ENCODE measurements at places on chromosomes 11 and 22.

DNA sequence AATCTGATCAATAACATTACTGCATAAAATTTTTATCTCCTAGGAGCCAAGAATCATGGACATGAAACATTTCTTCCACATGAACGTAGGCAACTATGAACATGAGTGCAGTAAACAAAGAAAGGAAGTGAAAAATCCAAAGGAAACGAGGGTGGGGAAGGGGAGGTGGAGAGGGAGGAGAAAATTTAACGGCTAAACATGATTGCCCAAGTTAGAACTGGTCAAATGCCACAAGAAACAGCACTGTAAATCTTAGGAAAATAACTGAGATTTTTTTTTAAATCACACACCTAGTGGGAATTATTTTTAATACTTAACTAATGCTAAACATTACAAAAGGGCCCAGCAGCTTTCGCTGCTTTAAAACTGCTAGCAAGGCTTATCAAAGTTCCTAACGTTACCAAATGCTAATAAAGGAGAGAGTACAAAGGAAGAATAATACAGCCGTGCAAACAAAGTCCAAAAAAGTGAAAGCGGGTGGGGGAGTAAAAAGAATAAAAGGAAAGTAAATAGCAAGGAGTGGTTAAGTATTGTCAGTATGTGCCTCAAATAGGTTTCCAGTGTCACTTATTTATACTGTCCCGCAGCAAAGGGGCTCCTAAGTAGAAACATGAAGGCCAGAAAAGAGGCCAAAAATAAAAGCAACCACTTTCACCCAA is 13.7 kb downstream of the NARS2 start:
- DNase-seq, result no peak

GRCh38 chr11:17550450-17551346 is 3.6 kb downstream of the OTOG start:
- no peak for DNase-seq

GRCh38 chr11:96474263-96474662 is 84.5 kb downstream of the JRKL start:
- DNase-seq, result no peak

GRCh38 chr11:134142536-134142935 is 73.7 kb downstream of the JAM3 start:
- DNase-seq, result no peak

DNA sequence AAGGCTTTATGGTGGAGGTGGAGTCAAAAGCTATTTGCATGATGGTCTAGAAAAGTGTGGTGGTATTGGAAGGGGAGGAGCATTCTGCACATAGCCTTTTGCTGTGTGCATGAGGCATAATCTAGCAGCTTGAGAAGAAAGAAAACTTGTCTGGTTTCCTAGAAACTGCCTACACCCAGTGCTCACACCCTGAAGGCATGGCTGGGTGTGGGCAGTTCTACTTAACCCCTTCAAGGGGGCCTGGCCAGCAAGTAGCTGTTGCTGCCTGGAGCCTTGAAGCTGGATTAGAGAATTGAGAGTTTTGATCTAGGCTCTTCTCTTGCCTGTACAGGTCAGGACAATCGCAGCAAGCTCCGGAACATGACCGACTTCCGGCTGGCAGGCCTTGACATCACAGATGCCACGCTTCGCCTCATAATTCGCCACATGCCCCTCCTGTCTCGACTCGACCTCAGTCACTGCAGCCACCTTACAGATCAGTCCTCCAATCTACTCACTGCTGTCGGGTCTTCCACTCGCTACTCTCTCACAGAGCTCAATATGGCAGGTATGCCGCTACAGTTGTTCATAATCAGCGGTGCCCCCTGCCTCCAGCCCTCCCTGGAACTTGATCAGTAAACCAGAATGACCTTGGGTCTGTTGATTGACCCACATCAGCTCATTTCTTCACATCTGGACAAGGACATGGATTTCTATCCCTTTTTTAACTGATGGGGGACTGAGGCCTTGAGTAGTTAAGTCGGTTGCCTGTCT is 12.2 kb upstream of the GRK2 start:
- DNase-seq, result no peak

- DNase-seq, result no peak
Measured at GRCh38 chr22:34845391-34845790, 220.6 kb upstream of the ISX start.

DNA sequence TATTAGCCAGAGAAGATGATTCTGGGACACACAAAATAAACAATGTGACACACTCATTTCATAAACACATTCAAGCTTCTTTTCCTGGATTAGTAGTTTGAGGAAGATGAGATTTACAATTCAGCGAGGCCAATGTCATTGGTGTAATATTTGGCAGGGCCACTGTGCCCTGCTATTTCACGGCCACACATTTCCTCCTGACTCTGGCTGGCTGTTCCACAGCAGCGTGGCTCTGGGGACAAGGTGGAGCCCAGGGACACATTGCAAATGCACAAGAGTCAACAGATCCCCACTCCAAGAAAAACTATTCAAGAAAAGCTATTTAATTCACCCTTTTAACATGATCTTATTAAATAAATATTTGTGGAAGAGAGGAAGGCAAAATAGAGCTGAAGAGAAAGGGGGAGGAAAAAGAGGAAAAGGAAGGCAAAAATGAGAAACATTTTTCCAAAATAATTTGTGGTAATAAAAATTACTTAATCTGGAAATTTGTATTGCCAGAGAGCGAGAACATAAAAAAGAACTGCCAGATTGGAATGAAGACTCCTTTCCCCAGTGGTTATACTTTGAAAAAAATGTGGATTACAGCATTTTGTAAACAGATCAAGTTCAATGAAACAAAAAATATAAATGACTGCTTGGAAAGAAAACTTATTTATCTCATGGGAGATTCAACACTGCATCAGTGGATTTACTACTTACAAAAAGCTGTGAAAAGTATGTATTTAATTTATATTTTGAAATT is 27.1 kb downstream of the NXPE2 start:
- DNase-seq, result no peak

GRCh38 chr11:102240502-102240901 is 76.8 kb upstream of the BIRC3 start:
- no peak for DNase-seq

- no peak for DNase-seq
Measured at GRCh38 chr22:19002684-19003038, 66.6 kb upstream of the PRODH start.

DNA sequence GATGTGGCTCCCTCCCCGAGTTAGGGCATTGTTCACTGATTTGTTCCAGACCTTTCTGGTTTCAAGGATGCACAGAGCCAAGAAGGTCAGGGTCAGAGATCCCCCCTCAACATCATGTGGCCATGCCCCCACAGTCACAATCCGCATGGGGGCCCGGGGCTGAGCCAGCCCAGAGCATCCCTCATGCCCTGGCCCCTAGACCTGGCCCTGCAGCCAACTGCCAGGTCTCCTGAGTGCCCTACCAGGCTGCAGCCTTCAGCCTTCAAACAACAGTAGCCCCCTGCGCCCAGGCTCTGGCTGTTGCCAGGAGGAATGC is 142.4 kb downstream of the CRYBB2 start:
- DNase-seq, result no peak

DNA sequence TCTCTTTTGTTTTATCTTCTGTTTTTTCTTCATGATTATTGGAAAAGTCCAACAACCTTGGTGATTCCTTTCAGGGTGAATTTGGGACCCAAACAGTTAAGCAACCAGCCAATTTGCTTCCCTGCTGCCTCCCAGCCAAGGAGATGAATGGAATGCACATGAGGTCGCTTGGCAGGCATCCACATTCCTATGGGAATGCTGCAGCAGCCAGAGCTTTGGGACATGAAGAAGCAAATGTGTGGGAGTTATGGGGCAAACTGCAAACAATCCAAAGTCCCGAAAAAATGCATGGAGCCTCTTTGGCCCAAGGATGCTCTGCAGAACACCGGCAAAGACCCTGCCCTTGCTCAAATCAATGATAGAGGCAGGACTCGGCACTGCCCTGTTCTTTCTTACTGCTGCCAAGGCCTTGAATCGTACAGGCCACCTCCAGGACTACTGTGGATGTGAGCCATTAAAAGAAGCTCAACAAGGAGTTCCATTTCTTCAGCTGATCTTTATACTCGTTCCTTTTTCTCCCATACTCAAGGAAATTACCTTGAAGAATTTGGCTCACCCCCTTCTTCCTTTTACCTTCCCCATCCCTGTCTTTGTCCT is 117.3 kb upstream of the TEAD1 start:
- DNase-seq, result peak; percentile 71

DNA sequence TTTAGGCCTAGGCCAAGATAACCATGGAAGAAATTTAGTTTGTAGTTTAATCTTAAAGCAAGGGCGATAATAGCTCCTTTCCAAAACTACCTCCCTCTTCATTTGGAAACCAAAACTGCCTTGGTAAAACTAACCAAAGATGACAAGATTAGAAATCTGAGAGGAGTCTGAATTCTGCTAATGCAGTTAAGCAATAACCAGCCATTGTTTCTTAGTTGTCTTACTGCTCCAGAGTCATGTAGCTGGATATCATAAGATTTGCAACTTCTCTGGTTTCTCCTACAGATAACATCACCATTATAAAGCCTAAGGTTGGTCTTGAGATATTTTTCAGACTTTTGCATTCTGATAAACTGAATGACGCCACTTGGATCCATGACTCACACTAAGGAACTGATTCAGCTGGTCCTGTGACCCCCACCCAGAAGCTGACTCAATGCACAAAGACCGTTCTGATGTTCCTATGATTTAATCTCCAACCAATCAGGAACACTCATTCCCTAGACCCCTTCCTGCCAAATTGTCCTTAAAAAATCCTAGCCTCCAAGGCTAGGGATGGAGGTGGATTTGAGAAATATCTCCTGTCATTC is 200.8 kb downstream of the LUZP2 start:
- peak; percentile 83 for DNase-seq

DNA sequence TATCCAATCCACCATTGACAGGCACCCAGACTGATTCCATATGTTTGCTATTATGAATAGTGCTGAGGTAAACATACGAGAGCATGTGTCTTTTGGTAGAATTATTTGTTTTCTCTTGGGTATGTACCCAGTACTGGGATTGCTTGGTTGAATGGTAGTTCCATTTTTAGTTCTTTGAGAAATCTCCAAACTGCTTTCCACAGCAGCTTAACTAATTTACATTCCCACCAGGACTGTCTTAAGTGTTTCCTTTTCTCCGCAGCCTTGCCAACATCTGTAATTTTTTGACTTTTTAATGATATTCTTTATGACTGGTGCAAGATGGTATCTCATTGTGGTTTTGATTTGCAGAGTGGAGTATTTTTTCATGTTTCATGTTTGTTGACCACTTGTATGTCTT is 8.3 kb downstream of the FDX1 start:
- no peak for DNase-seq

- no peak for DNase-seq
Measured at GRCh38 chr11:31932879-31933278, 121.8 kb upstream of the PAX6 start.

DNA sequence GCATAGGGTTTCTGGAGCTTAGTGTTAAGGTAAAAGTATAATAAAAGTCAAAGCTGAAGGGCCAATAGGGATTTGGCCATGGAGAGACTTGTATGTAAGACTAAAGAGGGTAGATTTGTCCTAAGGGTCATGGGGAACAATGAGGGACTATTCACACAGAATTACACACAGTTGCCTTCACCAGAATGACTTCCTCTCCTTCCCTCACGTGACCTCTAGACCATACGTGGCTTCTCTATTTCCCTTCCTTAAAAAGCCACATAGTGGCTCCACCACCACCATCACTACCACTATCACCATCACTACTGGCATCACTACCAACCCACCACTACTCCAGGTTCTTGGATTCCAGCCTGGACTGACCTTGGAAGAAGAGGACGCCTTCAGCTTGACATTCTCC is 2.8 kb downstream of the HPX start:
- no peak for DNase-seq

DNA sequence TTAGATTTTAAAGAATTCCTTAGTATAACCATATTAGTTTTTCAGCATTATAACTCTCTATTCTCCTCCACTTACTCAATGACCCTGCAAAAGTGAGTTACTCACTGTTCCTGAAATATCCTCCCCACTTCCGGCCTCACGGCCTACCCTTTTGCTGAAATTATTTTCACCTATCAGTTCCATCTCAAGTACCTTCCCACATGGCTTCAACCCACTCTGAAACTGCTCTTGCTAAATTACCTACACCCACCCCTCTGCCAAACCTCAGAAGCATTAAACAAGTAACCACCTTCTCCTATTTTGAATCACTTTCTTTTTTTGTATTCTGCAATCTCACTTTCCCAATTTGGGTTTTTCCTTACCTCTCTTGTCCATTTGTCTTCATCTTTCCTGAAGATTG is 37.7 kb downstream of the OR5P2 start:
- DNase-seq, result no peak

DNA sequence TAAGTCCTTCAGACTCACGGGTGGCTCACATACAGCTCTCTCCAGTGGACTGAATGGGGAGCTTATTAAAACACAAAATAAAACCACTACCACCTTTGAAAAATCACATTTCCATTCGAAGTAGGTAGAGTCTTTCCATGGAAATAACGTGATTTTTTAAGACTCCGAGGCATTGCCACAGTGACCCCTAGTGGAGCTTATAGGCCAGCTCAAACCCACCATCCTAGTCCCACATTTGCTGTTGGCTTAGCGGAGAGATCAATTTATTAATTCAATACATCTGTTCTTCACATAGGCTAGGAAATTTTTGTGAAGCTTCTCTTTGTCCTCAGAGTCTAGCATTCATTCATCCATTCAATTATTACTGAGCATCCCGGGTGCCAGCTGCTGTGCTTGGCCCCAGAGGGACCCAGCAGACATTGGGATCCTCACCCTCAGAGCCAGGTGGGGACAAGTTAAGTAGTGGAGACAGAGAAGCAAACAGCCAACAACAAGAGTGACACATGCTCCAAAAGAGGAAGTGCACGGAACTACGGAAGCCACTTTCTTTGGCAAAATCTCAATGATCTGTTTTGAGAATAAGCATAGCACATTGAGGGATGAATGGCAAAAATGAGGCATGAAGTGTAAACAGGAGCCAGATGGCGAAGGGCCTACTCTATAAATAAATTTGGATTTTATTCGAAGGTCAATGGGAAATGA is 10.2 kb upstream of the P4HA3 start:
- no peak for DNase-seq

DNA sequence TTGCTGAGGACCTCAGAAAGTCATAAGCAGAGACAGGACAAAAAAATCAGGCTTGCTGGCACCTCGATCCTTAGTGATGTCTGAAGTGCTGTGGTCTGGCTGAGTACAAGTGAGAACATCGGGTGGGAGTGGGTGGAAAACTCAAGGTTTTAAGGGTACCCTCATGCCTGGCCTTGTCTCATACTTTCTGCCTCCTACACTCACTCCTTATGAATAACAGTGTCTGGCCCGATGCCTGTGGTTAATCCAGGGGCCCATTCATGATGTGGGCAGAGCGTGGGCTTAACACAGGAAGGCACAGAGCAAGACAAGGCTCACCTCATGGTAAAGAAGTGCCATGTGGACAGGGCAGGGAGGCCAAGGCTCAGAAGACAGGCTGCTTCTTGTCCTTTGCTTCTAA is 11.0 kb upstream of the UCP3 start:
- no peak for DNase-seq

- no peak for DNase-seq
Measured at GRCh38 chr11:114285599-114285998, 10.6 kb upstream of the NNMT start.

GRCh38 chr22:45550891-45551290 is 48.2 kb downstream of the FBLN1 start:
- no peak for DNase-seq

Data from non-pigmented ciliary epithelial cell (primary cell).